ACHN (cell line): ENCODE measurements at places on chromosomes 3 and 15.

GRCh38 chr3:190595179-190595795 is 81.4 kb downstream of the IL1RAP start:
- DNase-seq = no peak

DNA sequence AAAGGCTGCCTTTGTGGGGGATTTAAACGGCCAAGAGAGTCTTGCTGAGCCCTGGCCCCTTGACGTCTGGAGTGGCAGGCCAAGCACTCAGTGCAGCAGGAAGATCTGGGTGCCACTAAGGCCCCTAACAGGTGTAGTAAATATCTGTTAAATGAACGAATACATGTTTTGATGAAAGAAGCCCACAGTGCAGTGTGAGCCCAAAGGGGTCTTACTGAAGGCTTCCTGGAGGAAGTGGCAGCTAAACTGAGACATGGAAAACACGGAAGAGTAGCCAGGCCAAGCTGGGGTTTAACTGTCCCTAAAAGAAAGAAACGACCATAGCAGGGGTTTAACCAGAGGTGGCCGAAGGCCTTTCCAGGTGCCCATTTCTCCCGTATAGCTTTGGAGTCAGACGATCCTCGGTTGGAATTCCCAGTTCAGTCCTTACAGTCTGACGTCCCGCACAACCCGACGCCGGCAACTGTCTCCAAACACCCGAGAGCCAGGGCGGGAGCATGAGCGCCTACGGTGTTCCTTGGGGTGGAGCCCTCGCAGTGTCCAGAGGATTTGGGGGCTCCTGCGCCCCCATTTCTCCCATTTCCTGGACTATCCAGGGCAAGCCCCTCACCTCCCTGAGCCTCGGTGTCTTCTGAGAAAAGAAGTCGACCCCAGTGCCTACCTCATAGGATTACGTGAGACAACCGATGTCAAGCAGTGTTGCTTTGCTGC is 910 bp upstream of the ABHD6 start:
- no peak for DNase-seq

- DNase-seq = no peak
Measured at GRCh38 chr15:45777781-45778180, 143.0 kb downstream of the SQOR start.

GRCh38 chr15:35557544-35557943 is 11.6 kb upstream of the DPH6 start:
- DNase-seq = peak; percentile 69

- DNase-seq = no peak
Measured at GRCh38 chr3:47016086-47016933, 36.8 kb downstream of the NBEAL2 start.

- DNase-seq = no peak
Measured at GRCh38 chr3:108051005-108051404, 39.8 kb downstream of the CD47 start.

GRCh38 chr3:100936931-100937330 is 56.3 kb downstream of the ABI3BP start:
- no peak for DNase-seq

GRCh38 chr3:196894557-196895295 is 27.0 kb downstream of the SENP5 start:
- no peak for DNase-seq

DNA sequence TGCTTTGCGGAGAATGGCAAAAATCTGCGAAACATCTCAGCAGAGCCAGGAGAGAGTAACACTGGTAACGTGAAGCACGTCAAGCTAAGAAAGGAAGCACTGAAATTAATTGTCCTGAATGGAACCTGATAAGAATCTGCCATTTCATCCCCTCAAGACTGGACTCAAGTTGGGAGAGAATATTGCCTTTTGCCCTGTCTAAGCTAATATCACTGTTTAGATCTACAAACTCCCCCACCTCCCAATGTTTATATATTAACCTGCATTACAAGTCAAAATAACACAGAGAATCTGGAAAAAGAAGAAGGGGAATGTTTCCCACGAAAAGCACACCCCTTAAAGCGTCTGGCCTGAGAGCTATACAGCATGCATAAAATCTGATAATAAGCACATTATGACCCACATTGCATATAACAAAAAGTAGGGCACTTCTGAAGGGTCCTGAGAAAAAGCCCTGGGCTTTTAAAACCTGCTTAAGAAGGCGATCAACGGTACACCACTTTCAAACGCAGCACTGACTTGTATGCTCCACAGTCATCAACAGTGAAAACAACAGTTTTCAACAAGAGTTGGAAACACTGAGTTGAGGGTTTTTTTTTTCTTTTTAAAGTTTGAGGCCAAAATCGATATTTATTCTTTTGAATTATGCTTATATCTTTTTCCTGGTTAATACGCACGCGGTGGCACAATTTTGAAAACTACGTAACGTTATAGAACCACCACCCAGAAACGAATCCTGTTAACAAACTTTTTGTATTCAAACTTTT is 1.4 kb upstream of the KAT2B start:
- peak; percentile 9 for DNase-seq

DNA sequence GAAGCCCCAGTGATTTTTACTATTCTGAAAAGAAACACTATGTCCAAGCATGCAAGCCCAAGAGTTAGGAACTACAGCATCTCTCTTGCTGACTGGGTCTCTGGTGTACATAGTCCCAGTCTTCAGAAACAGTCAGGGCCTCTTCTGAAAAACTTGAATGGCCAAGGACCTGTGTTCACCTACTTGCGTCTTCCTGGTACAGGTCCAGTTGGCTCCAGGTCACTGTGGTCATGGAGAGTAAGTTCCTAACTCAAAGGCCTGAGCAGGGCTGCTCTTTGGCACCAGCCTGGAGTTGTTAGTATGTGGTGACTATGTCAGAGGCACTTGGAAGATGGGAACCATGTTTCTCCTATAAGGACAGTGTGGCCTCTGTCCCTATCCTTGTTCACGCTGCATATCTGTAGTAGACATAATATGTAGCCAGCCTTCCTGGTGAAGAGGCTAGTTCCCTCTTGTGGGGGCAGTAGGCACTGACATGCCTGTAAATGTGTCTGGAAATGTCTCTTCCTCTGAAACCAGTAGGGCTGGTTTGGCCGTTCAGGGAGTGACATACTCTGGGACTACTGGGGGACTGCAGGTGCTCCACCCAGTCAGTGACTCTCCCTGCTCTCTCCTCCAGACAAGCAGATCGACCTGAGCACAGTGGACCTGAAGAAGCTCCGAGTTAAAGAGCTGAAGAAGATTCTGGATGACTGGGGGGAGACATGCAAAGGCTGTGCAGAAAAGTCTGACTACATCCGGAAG is 2.6 kb upstream of the RBM15B start:
- DNase-seq = peak; percentile 27

GRCh38 chr15:41832875-41833274 is 5.0 kb downstream of the JMJD7 start:
- no peak for DNase-seq

- no peak for DNase-seq
Measured at GRCh38 chr3:8767256-8767666, 2.2 kb downstream of the OXTR start.

GRCh38 chr3:149198611-149199010 is 23.0 kb downstream of the CP start:
- no peak for DNase-seq
